Stimulated activated CD8-positive, alpha-beta memory T cell treated with anti-CD3 and anti-CD28 coated beads, Interleukin-12 subunit alpha, Interleukin-12 subunit beta, amount 100 ng/mL, for 4 hours (primary cell): ENCODE measurements at places on chromosomes 2 and 18.

DNA sequence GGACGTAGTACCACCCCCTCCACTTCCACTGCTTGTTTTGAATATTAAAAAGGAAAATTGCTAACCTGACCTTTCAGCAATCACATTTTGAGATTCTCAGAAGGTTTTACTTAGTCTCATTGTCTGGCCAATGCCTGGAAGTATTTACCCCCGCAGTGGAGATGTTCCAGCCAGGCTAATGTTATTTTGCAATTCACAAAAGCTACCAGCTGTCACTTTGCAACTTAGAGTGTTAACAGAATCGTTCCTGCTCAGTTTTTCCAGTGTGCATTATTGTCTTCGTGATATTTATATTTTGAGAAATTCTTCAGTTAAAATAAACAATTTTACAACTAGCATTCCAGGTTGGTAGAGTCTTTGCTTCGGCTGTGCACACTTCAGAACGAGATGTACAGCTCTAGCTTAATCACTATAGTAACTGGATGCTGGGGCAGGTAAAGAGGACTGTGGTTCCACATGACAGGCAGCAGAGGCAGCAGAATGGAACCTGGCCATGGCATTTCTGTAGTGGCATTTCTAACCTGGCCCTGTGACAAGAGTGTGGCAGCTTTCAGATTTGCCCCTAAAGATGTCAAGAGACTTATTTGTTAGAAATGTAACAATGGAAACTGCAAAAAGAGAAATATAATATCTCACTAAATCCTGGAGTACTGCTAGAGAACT is 85.1 kb downstream of the DTNA start:
- no peak for DNase-seq

- no peak for DNase-seq
Measured at GRCh38 chr2:27655155-27655951, 8.1 kb downstream of the SUPT7L start.

GRCh38 chr2:142757111-142757510 is 120.4 kb upstream of the KYNU start:
- DNase-seq = no peak

GRCh38 chr2:127644066-127645025 is 1.6 kb upstream of the GPR17 start:
- no peak for DNase-seq

DNA sequence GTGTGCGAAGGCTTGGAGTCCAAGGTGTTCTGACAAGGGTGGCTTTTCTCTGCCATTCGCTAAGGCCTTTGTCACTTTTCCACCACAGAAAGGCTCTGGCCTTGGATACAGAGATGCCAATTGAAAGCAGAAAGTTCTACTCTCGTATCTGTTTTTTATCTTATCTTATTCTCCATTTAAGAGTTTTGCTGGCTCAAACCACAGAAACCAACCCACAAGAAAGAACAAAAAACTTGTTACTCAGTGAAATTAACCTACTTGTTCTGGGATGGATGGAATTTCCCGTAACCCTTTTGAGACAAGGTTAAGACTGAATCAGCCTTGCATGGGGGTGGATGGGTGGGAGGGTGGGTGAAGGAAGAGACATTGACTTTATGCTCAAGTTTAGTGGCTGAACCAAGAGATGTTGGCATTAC is 221.7 kb downstream of the CDH20 start:
- DNase-seq = no peak

DNA sequence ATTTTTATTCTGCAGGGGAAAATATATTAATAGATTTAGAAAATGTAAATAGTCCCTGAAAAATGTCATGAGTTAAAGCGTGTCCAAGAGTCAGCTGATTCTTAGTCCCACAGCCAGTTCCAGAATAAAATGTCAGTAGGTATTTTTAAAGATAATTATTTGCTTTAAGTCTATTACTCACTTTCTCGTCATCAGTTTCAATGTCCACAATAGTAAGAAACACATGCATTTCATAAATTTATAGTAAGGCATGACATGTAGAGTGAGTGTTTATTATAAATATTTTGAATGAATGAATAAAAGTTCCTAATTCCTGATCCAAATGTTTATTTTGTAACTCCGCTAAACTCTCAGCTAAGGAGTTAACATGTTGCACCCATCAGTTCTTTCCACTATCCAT is 1044.0 kb upstream of the PIK3C3 start:
- DNase-seq = no peak

DNA sequence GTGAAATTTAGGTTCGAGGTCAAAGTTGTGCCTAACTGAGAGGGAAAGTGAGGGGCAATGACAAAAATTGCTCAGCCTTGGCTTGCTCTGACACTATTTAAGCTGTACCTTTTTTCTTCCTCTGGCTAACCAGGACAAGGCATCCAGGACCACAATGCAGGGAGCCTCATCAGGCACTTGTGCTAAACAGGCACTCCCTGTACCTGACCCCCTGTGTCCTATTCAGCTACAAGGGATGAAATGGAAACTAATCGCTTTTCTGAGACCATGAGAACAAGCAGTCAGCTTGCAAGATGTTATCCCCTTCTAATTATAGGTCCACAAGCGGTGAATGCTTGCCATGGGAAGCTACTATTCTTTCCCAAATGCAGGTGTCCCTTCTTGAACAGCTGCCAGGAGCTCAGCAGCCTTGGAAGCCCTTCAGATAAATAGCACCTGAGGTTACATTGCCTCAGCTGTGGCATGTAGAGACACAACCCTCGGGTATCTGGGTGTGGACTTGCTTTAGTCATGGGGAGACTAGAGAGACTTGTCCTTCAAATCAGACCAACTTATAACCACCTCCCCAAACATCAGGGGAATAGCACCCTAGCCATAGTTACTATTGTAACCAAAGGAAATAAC is 19.1 kb upstream of the ITGA6 start:
- no peak for DNase-seq

DNA sequence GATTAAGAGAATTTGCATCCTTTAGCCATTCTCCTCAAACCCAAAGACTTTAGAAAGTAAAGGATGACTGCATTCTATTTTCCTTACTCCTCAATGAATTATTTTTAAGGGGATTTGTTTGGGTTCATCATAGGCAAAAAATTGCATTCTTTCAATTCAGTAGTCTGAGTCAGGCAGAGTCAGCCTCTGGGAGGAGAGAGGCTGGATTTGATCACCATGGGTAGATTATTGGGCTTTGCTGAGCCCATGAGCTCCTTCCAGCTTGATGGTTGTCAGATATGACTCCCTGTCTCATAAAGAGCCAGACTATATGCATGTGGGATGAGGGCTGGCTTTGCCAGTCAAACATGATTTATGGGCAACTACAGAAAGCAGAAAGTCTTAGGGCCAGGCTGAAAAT is 101.2 kb downstream of the KCNS3 start:
- DNase-seq = no peak

GRCh38 chr18:30682672-30683071 is 359.9 kb downstream of the DSC3 start:
- no peak for DNase-seq

DNA sequence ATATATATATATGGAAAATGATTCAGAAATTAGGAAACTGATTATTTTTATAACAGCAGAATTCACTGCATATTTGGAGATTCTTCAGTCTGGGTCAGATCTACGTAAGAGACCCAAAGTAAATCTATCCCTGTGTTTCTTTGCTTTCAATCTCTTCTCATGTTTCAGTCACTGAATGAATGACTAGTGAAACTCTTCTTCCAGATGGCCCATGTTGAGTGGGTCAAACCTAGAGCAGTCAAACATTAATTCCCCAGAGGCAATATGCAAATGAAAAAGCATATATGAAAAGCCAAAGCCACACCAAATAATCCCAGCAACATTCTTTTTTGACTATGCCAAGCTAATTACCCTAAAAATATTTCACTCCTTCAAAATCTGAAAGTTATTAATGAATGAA is 317.3 kb downstream of the RBM43 start:
- DNase-seq = no peak

GRCh38 chr2:209763106-209763505 is 8.5 kb upstream of the UNC80 start:
- no peak for DNase-seq

GRCh38 chr2:31233741-31234682 is at the start of gene EHD3:
TSS of gene EHD3 (plus strand) at chr2:31234152. CDS start at chr2:31234622, 470 bp downstream.
- peak; percentile 63 for DNase-seq

DNA sequence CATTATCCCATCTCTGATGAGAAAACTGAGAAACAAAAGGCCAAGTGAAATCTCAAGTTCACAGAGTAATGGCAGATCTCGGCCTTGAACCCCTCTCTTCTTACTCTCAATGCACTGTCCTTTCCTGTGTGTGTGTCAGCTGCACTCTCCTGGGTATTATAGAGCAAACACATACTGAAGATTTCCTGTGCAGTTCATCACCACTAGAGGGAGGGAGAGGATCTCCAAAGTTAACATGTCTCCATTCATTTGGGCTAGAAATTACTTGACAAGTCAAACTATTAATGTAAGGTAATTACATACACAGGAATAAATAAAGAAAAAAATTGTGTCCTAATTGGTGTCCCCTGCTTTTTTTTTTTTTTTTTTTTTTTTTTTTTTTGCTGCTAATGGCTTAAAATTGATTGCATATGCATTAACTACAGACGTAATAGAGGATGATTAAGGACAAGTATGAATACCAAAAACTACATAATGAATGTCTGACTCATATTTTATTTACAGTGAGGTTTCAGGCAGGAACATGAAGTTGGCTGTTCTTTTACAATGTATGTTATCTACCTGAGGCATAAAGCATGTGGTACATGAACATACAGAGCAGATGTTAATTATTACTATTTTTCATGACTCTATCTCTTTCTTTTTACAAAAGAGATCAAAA is 269.2 kb downstream of the NYAP2 start:
- DNase-seq = no peak

DNA sequence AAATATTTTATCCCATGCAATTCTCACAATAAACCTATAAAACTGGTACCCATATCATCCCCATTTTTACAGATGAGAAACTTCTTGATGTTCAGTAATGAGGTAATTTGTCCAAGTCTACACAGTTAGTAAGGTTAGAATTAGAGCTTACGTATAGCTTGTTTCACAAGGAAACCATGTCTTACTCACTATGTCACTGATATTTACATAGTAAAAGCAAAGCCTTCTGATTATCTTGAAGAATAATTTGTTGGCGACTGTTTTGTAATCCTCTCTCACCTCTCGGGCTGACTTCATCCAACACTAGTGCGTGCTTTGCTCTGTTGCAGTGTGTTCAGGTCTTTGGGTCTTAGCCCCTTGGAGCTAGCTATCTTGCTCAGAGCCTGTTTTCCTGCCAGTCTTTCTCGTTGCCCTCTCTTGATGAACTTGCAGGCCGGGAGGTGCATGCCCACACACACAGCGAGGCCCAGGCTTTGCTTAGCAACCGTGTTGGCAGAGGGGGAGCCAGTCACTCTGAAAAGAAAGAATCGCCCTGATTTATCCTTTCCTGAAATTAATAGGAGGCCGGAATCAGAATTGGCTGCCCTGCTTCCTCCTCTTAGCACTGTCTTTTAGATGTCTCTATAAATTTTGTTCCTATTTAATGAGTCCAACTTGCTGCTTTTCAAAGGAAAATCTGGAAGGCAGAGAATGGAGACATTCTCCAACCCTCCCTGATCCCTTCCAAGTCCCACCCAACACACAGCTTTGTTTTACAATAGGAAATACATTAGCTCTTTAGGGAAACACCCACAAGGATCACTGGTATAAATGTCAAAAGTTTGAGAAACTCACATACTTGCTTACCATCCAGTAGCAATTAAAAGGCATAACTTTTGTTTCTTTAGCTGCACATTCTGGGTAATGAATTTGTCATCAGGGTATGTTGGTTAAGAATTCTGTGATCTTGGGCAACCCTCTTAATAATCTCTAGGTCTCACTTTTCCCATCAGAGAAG is 97.6 kb upstream of the SEC11C start:
- DNase-seq = no peak

- DNase-seq = no peak
Measured at GRCh38 chr2:67065046-67065445, 332.1 kb upstream of the ETAA1 start.

- DNase-seq = no peak
Measured at GRCh38 chr18:13501891-13502290, 224.5 kb downstream of the FAM210A start.

GRCh38 chr2:37468170-37468569 is 123.7 kb downstream of the QPCT start:
- DNase-seq = no peak

DNA sequence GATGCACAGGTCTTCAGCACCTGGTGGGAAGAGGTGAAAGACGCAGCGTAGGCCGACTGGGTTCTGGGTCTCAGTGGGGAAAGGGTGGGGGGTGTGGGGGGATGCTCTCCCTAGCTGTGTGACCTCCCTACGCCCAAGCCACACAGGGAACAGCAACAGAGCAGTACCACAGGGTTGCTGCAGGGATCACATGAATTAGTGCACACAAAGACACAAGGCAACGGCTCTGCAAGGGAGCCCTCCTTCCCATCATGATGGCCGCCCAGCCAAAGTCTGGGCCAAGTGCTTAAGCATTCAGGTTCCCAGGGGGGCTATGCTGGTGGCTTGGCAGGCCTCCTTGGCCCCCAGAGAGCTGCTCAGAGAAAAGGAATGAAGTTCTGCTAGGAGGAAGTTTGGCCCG is 28.2 kb upstream of the GBX2 start:
- no peak for DNase-seq

- DNase-seq = no peak
Measured at GRCh38 chr18:25454270-25454659, 102.3 kb upstream of the ZNF521 start.

DNA sequence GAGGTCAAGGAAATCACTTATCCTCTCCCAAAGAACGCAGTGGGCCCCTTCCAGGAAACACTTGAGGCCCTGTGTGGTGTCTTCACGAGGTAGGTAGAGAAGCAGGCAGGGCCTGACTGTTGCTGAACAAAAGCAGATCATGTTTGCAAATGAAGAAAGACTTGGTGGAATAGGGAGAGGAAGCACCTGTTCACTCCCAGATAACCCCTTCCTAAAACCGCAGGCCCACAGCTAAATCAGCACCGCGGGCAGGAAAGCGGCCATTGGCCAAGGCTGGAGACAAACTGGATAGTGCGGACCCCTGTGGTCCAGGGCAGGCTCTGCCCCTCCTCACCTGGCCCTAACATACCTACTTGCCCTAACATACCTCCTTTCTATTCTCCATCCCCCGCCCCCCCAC is 64.9 kb upstream of the KLHL29 start:
- no peak for DNase-seq

DNA sequence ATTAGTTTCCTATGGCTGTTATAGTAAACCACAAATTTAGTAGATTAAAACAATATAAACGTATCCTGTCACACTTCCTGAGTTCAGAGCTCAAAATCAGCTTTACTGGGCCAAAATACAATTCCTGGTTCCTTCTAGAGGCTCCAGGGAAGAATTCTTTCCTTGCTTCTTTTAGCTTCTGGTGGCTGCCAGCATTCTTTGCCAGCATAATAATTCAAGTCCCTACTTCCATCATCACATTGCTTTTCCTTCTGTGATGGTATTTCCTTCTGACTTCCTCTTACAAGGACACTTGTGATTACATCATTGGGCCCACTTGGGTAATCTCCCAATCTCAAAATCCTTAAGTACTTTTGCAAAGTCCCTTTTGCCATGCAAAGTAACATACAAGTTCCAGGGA is 40.6 kb downstream of the MOB4 start:
- DNase-seq = no peak

DNA sequence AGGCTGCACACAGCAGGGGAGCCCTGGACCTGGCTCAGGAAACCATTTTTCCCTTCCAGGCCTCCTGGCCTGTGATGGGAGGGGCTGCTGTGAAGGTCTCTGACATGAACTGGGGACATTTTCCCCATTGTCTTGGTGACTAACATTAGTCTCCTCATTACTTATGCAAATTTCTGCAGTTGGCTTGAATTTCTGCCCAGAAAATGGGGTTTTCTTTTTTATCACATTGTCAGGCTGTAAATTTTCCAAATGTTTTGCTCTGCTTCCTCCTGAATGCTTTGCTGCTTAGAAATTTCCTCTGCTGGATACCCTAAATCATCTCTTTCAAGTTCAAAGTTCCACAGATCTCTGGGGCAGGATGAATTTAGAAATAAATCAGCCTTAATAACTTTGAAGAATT is 78.2 kb downstream of the EHBP1 start:
- no peak for DNase-seq
